ENCODE measurements at places on chromosomes 4 and X.
A peak's percentile ranks its signal among the peaks of the same experiment; 100 is the strongest.

DNA sequence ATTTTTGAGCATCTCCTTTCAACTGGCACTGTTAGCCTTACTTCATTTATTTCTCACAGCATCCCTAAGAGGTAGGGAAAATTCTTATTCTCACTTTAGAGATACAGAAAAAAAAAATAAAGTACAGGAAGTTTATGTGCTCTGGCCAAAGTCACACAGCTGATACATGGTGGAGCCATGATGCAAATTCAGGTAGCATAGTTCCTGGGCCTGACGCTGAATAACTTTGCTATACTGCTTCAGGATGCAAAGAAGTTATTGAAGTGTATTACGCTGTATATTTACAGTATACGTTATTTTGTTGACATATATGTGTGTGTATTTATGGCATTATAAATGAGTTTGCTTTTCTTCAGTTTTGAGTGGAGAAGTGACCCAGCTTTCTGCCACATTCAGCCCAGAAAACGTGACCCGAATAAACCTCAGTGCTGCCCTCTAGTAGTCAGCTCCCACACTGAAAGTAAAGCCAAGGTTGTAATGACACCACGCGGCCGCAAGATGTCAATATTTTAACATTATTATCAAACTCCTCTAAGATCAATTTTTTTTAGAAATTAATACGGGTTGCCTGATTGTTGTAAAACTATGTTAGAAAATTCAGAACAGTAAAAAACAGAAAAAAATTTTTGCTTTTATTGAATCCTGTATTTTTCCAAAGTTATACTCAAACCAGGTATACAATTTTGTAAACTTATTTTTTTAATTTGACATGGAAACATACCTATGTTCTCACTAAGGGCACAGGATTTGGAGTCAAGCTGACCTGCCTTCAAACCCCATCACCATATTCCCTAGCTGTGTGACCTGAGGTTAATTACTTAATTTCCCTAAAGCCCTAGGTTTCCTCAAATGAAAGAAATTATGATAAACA is 3.8 kb upstream of the GUCY2F start:
- peak; percentile 76 for DNase-seq

GRCh38 chr4:41287005-41287404 is 30.3 kb downstream of the UCHL1 start:
- DNase-seq: no peak

DNA sequence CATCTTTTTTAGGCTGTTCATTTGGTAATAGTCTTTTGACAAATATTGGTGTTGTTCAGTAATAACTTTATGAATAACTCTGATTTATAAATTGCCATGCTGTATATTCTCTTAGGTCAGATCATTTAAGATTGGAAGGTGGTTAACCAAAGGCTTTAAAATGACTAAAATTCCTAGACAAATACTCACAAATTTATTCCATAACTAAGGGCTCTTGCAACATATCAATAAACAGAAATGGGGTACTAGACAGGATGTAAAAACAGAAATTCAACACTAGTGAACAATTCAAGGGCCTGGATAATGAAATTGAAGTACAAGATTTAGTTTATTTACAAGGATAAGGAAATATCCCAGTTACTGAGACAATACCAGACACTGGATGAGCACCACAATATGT is 328.6 kb downstream of the PCDH19 start:
- no peak for DNase-seq

DNA sequence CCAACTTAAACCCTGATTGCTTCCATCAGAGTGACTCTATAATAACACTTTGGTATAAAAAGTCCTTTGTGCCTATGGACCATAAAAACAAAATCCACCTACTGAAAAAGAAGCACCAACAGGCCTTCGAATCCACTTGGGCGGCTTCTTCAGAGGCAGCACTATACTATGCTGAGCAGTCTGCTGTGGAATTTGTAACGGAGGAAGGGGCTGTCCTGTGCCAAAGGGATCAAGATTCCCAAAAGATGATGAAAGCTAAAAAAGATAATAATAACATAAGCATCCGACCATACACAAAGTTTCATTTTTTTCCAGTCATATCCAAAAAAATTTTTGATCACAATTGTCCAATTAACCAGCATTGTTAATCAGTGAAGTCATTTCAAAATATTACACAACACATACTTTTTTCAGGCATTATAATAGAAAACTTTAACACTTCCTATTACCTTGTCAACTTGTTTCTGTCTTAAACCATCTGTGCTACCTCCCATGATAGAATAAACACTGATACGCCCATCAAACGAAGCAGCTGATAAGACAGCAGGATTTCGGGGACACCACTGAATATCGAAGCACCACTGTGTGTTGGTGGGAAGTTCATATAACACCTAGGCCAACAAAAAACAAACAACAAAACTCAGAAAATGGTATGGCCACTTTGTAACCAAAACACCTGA is 24.1 kb downstream of the SEC31A start:
- no peak for DNase-seq

- peak; percentile 72 for DNase-seq
Observed at GRCh38 chr4:6727081-6727942, 11.3 kb downstream of the BLOC1S4 start.

GRCh38 chr4:47705326-47705981 is 132.4 kb downstream of the CORIN start:
- DNase-seq: no peak

All from neural crest cell (in vitro differentiated cells).